Activated T-cell treated with anti-CD3 and anti-CD28 coated beads, Interleukin-2, amount 50 U/mL, for 4 hours (primary cell): ENCODE measurements at places on chromosomes 13 and 19. TPM values are rescaled to one million over a fixed set of nuclear protein-coding genes. Genes with fewer than 3 reads are reported as not detected.

GRCh38 chr13:66553391-66553790, 676.7 kb downstream of the PCDH9 start:
- no peak for DNase-seq

DNA sequence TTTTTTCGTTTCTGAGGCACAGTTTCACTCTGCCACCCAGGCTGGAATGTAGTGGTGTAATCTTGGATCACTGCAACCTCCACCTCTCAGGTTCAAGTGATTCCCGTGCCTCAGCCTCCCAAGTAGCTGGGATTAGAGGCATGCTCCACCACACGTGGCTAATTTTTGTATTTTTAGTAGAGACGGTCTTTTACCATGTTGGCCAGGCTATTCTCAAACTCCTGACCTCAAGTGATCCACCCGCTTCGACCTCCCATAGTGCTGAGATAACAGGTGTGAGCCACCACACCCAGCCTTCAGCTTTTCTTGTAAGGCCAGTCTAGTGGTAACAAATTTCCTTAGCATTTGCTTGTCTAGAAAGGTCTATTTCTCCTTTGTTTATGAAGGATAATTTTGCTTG, 46.2 kb downstream of the ZNF568 start:
- DNase-seq = no peak

GRCh38 chr13:52896827-52897659, 48.6 kb upstream of the PCDH8 start:
- no peak for DNase-seq

Gene ANKLE1
- total RNA-seq = 7.6 TPM

Gene DCLK1
- total RNA-seq = not detected
